ENCODE measurements at places on chromosomes 1 and 21. TPM values are rescaled to one million over a fixed set of nuclear protein-coding genes. Genes with fewer than 3 reads are reported as not detected.

DNA sequence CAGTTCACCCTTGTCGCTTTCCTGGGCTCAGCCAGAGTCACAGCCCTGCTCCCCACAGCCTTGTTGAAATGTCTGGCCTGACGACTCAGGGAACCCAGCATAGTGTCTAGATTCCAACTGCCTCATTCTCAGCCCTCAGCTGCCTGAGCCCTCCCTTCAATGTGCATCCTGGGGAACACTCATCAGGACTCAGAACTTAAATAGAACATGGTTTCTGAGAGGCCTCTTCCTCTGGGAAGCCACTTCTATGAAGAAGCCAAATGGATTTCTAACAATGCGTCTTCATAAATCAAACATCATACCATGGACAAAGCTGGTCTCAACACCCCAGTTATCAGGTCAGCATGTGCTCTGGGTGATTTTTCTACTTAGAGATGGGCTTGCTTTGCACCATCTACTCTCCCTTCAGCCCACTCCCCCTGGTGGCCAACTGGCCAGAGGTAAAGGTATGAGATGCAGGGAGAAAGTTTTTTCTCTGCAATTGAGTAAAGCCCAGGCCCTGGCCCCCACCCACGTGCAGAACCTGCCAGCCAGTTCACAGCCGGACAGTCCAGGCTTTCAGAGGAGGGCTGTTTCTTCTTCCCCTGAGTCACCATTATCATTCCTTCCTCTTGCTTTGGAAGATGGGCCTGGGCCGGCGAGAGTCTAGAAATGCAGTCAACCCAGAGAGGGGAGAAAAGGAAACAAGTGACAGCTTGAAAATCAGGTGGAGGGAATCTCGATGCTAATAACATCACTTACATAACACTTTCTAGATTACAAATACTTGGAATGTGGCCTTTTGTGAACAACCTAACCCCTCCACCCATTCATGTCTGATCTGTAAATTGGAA is 32.1 kb downstream of the CD244 start:
- no peak overlapping the region for H3K27ac ChIP-seq
- H3K27me3 ChIP-seq = no peaks in the 10 kb centered on the region
- no peaks in the 10 kb centered on the region for H3K36me3 ChIP-seq
- 0 out of 2 replicates have a peak, but pooled peaks cover 3% of the 10 kb centered on the region for H3K4me1 ChIP-seq
- peak; percentile 89 for DNase-seq

DNA sequence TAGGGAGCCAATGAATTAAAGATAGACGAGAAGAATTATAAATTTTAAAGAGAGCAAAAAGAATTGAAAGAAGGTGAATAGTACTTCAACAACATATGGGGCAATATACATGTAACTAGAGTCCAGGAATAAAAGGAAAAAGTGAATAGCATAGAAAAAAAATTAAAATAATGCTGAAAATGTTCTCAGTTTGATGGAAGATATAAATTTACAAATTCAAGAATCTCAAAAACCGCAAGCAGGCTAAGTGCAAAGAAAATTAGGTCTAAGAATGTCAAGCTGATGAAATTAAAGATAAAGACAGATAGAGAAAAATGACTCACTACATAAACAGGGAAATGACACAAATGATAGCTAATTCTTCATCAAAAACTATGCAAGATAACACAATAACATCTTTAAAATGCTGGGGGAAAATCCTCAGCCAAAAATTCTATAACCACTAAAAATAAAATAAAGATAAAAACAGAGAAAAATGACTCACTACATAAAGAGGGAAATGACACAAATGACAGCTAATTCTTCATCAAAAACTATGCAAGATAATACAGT is 326.3 kb downstream of the TBX15 start:
- H3K4me3 ChIP-seq = no peak overlapping the region
- no peaks in the 10 kb centered on the region for H3K4me1 ChIP-seq
- no peaks in the 10 kb centered on the region for H3K27me3 ChIP-seq
- H3K36me3 ChIP-seq = no peaks in the 10 kb centered on the region
- no peak for DNase-seq

The IL10RB gene
- 11.7 TPM for total RNA-seq

The APOBEC4 gene
- not detected for total RNA-seq

GRCh38 chr1:22044690-22045420 is 7.7 kb upstream of the CDC42 start:
- DNase-seq = no peak
- H3K4me3 ChIP-seq = no peak overlapping the region
- peaks cover 32% of the 10 kb centered on the region for H3K4me1 ChIP-seq
- no peak overlapping the region for H3K27ac ChIP-seq
- H3K27me3 ChIP-seq = no peaks in the 10 kb centered on the region

All from Caco-2 (cell line).